Foreskin keratinocyte (primary cell): ENCODE measurements at places on chromosomes 3 and 15.

DNA sequence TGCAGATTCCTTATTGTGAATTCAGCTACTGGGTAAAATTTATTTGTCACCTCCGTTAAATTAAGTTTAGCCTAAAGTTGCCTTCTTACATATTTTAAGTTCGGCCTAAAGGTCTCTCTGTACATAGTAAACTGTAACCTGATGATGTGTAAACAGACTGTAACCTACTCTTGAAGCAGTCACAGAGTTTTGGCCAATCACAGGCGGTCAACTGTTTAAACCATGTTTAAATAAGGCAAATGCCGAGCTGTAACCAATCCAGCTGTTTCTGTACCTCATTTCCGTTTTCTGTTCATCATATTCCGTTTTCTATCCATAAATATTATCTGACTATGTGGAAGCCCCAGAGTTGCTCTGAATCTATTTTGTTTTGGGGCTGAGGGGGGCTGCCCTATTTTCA is 2.4 kb upstream of the ADAMTSL3 start:
- DNase-seq, result no peak

- no peak for DNase-seq
Measured at GRCh38 chr15:92880796-92881195, 19.3 kb upstream of the CHD2 start.

DNA sequence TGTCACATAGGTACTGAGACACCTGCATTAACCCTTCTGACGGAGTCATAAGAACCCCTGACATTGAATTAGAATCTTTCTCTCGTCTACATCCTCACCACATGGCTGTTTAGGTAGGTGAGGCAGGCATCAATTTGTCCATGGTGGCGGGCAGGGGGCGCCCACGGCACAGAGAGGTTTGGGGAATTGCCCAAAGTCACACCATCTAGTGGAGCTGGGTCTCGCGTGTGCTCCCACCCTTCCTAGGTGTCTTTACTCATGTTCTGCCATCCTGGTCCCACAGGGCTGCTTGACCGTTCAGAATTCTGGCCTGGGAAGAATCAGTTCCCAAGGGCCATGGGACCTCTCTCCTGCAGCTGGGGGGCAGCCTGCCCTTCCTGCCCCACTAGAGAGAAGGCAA is 14.7 kb upstream of the DLL4 start:
- DNase-seq, result no peak

DNA sequence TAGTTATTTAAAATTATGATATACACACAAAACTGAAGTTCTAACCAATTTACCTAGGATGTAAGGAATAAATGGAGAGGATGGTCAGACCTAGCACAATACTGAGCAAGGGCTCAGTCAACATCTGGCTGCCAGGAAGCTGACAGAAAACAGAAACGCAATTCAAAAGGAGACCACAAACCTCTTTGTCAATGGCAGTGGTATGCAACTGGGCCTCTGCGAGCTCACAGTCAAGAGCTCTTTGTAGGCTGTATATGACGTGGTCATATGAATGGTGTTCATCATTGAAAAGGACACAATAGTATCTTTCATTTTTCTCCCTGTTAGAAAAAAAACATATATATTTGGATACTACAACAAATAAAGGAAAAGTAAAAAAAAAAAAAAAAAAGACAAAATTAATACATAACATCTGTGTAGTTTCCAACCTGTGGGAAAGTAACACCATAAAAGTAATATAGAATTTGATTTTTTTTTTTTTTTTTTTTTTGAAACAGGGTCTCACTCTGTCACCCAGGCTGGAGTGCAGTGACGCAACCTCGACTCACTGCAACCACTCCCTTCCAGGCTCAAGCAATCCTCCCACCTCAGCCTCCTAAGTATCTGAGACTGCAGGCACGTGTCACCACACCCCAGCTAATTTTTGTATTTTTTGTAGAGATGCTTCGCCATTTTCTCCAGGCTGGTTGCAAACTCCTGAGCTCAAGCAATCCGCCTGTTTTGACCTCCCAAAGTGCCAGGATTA is 37.9 kb downstream of the UBR1 start:
- peak; percentile 43 for DNase-seq

DNA sequence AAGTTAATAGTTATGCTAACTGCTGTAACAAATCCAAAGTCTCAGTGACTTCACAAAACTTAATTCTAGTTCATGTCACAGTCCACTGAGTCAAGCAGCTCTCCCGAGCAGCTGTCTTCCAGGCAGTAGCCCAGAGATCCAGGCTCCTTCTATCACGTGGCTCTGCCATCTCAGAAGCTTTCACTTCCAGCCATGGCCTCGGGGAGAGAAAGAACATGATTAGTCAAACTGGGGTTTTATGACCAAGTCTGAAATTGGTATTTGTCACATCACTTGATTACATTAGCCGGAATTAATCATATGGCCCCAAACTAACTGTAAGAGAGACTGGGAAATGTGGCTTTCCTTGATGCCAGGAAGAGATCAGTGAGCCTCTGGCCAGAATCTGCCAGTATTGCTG is 70.2 kb upstream of the DGKG start:
- DNase-seq, result peak; percentile 35

DNA sequence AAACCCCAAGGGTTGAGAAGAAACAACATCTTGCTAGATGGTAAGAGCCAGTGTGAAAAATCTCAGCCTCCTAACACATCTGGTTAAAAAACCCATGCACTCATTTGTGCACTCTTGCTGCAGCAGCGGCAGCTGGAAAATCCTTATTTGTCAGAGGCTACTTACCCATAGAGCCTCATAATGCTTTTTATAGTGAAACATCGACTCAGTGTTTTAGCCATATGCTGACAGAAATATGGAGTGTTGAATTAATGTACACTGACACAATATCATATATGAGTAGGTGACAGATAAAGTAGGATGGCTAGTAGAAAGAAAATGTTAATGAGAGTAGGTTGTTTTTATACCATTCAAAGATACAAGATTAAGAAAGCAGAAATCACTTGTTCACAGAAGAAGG is 13.0 kb downstream of the SLC9A9 start:
- no peak for DNase-seq

DNA sequence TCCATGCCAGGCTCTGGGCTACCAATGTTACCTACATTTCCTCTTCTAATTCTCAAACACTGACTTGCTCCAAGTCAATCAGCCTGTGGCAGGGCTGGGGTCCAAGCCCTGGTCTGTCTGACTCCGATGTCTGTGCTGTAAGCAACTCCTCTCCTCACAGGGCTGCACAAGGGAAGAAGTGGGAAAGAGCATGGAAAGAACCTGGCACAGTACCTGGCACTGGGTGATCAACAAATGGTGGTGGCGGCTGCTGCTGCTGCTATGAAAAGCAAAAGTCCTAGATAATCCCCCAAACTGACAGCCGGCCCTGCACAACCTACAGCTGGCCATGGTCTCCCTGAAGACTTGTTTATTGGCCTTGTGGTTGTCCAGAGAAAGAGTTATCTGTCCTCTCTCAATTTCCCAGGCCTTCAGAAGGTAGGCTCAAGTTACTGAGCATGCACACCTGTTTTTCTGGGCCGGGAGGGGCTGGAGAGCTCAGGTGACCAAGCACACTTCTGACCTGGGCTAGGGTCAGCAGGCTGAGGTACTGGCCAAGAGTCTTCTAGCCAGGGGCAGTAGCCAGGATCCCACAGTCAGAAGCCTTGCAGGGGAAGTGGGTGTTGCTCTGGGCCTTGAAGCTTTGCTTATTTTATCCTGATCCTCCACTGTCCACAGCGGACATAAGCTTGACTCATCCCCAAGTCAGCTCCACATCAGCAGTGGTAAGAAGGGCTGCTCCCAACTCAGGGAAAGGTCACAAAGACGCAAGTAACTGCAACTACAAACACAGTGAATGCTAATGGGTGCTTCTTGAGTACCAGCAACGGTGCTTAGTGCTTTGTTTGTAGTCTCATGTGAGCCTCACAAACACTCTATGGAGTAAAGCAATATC is 35.3 kb upstream of the KY start:
- no peak for DNase-seq
